ENCODE measurements at places on chromosomes 12 and 14. TPM values are rescaled to one million over a fixed set of nuclear protein-coding genes. Genes with fewer than 3 reads are reported as not detected.

The M6PR gene
- total RNA-seq: 117 TPM

The TBX5 gene
- 8.4 TPM for total RNA-seq

DNA sequence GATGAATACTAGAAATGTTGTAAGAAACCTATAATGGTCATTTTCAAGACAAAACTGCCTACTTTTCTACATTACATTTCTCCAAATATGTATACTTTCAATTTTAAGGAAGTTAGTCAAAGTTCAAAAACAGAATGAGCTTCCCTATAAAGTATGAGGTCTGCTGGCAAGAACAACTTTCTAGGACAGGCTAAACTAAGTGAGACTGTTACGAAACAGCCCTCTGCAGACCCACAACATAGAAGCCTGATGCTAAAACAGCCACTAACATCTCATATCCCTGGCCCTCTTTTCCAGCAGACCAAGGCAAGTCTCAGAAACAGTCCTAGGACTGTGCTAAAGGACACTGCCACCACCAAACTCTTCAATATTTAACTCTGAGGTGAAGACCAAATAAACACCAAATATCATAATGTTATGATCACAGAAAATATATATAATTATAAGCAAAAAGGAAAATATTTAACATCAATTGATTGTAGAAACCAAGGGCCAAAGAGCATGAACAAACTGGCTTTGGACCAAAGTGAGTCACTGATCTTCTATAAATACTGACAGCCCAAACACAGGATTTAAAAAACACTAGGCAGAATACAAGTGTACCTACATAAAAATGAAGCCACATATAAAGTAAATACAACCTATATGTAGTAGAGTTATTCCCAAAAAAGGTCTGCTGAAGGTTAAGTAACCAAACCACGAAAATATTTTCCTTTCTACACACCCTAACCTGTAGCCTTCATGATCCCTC is 27.7 kb downstream of the PPP4R3A start:
- H3K27ac ChIP-seq: peak overlapping the region; percentile 24
- DNase-seq: no peak
- no peaks in the 10 kb centered on the region for H3K27me3 ChIP-seq
- H3K36me3 ChIP-seq: peaks cover 39% of the 10 kb centered on the region

The CCDC88C gene
- total RNA-seq: 23.7 TPM

DNA sequence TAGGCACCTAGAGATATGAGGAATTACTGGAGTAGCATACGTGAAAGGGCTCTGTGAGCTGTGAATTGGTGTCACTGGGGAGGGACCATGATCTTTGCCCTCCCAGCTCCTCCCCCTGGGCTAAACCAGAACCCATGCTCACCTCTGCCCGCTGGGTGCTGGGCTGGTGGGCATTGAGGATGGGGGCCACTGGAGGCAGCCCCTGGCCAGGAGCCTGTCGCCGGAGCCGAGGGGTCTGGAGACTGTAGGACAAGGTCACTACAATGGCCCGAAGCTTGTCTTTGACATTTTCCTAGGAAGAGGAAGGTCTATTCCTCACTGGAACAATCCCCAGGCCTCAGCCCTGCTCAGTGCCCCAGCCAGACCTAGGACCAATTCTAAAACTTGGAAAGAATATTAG is 11.6 kb downstream of the ITGA7 start:
- no peak overlapping the region for H3K4me3 ChIP-seq
- no peaks in the 10 kb centered on the region for H3K4me1 ChIP-seq
- no peaks in the 10 kb centered on the region for H3K27me3 ChIP-seq
- H3K27ac ChIP-seq: no peak overlapping the region
- no peaks in the 10 kb centered on the region for H3K36me3 ChIP-seq

GRCh38 chr12:57904426-57904825 is 36.9 kb upstream of the ATP23 start:
- no peak overlapping the region for H3K4me3 ChIP-seq
- H3K27me3 ChIP-seq: peaks cover 29% of the 10 kb centered on the region

DNA sequence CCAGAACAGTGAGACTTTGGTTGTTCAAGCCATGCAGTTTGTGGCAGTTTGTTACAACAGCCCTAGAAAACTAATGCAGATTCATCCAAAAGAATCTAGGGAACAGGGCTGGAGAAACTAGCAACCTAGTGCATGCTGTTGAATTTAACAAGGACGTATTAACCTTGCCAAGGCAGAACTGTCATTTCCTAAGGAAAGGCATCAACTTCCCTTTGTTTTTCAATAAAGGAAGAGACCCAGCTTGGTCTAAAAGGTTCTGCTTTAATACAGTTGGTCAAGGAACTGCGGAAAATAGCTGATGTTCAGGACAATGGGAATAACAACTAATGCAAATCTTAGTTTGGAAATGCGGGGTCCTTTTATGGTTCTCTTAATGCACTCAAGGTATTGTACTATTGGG is 11.5 kb downstream of the AK7 start:
- no peaks in the 10 kb centered on the region for H3K36me3 ChIP-seq
- H3K27me3 ChIP-seq: no peaks in the 10 kb centered on the region
- no peak overlapping the region for H3K27ac ChIP-seq
- DNase-seq: no peak

DNA sequence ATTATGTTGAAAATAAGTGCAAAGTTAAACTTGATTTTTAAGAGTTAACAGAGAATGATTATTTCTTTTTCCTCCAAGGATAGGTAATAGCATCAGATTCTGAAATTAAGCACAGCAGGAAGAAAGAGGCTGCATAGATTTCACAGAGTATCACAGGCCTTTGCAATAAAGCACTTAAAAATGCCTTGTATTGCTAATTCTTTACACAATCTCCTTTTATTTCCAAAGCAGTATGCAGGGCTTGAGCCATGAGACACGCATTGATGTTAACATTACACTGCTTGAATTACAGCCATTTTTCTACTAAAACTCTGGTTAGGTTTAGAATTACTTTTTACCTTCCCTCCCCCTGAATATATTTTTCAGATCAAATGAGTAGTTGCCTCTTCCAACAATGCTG is 398.3 kb downstream of the BCAT1 start:
- H3K4me1 ChIP-seq: peaks cover 15% of the 10 kb centered on the region
- peak overlapping the region; percentile 54 for H3K27ac ChIP-seq
- H3K27me3 ChIP-seq: no peaks in the 10 kb centered on the region
- H3K4me3 ChIP-seq: no peak overlapping the region
- H3K36me3 ChIP-seq: no peaks in the 10 kb centered on the region

The TTLL5 gene
- 42.5 TPM for total RNA-seq

The GLT8D2 gene
- 13.1 TPM for total RNA-seq

DNA sequence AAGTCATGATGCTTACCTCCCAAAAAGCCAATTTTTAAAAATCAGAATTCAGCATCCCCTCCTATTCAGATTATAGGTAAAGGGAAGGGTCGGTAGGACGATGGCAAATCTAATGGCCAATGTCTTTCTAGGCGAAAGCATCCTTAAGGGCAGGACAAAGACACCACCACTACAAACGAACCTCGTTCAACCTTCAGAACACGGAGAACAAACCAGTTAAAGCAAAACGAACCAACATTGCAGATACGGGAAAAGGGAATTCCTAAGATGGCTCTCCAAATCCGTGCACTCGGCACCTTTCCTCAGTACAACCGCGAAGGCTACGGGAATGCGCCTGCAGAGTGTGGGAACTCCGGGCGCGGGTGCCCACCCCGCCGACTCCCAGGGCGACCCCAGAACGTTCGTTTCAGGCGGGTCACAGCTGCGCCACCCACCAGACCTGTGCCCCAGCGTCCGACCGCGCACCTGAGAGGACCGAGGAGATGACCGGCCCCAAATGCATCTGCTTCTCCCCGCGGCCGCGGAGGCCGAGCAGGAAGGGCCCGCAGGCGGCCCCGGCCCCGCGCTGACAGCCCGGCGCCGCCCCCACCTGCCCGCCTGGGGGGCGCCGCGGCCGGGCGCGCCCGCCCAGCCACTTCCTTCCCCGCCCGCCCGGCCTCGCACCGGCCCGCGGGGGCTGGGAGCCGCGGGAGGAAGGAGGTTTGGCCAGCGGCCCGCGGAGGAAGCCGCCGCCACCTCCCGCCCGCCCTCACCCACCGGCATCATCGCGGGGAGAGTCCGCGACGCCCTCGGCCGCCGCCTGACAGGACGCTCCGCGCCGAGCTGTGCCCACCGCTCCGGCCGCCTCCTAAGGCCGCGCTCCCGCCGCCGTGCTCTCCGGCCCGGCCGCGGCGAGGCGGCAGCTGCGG is 578 bp downstream of the PPP1R13B start:
- H3K36me3 ChIP-seq: no peaks in the 10 kb centered on the region
- peak overlapping the region; percentile 66 for H3K27ac ChIP-seq
- peaks cover 14% of the 10 kb centered on the region for H3K27me3 ChIP-seq

The P2RX7 gene
- total RNA-seq: 0.40 TPM

GRCh38 chr12:49667325-49668090 is 39.7 kb downstream of the FMNL3 start:
- H3K27me3 ChIP-seq: no peaks in the 10 kb centered on the region
- H3K4me3 ChIP-seq: no peak overlapping the region
- H3K4me1 ChIP-seq: peaks cover 16% of the 10 kb centered on the region
- no peaks in the 10 kb centered on the region for H3K36me3 ChIP-seq
- DNase-seq: no peak

DNA sequence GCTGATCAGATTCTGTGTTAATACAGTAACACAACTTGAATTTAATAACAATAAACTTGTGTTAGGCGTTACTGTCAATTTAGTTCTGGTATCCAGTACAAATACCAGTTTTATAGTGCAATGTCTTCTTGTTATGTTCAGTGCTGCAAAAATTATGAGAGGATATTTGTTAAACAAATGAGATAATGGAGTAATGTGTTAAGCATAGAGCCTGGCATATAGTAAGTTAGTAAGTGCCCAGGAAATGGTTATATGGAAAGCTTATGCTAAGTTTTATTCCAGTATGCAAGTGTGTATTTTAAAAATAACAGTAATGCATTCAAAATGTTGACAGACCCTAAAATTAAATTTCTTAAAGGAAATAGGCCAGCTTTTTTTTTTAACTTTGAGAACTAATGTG is 1.8 kb downstream of the VRK1 start:
- no peak overlapping the region for H3K27ac ChIP-seq
- DNase-seq: no peak
- H3K27me3 ChIP-seq: peaks cover 9% of the 10 kb centered on the region
- no peak overlapping the region for H3K4me3 ChIP-seq
- H3K4me1 ChIP-seq: peaks cover 11% of the 10 kb centered on the region

DNA sequence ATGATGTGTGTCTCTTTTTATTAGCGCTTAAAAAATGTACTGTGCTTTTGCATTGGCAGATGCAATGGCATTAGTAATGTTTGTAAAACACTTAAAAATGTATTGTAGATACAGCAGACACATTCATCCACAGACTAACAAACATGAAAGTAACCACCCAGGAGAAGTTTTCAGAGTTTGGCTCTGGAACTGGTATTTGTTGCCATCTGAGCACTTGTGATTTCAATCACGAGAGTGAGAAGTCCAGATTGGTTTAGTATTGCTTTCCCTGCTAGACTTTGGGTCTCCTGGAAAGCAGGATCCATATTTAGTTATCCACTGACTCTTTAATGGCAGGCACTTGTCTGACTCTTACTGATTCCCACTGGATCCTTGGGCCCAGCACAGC is 13.2 kb downstream of the RASSF8 start:
- no peaks in the 10 kb centered on the region for H3K27me3 ChIP-seq
- H3K36me3 ChIP-seq: no peaks in the 10 kb centered on the region
- peaks cover 45% of the 10 kb centered on the region for H3K4me1 ChIP-seq
- H3K27ac ChIP-seq: no peak overlapping the region

GRCh38 chr12:24201258-24201970 is 251.9 kb upstream of the SOX5 start:
- peaks cover 10% of the 10 kb centered on the region for H3K4me1 ChIP-seq
- no peak overlapping the region for H3K4me3 ChIP-seq
- H3K27ac ChIP-seq: no peak overlapping the region
- no peak for DNase-seq
- H3K27me3 ChIP-seq: no peaks in the 10 kb centered on the region
